A549 treated with GW870086 at 1 μM for 4 hours (cell line): ENCODE measurements at places on chromosomes 2 and 18. TPM values are rescaled to one million over a fixed set of nuclear protein-coding genes. Genes with fewer than 3 reads are reported as not detected.

The MAP3K19 gene
- not detected in 5 replicates for total RNA-seq

The GPR155 gene
- 0.19 to 0.28 TPM (median 0.25 TPM) in 4 of 5 replicates, not detected in the other for total RNA-seq

The GPR39 gene
- total RNA-seq: 7.2 to 9.0 TPM (median 8.1 TPM) in 5 replicates

The SOX11 gene
- total RNA-seq: not detected in 5 replicates

The APCDD1 gene
- total RNA-seq: not detected in 5 replicates

The ST8SIA5 gene
- total RNA-seq: 0.02 TPM in 1 of 5 replicates, not detected in the others

The ANKRD62 gene
- not detected in 5 replicates for total RNA-seq

The PARD3B gene
- total RNA-seq: 0.70 to 1.4 TPM (median 0.88 TPM) in 5 replicates

The SLC9A4 gene
- not detected in 5 replicates for total RNA-seq

The GDF7 gene
- total RNA-seq: 0.06 to 0.10 TPM (median 0.07 TPM) in 5 replicates

The CRIM1 gene
- 99.2 to 158 TPM (median 154 TPM) in 5 replicates for total RNA-seq

The CD8B2 gene
- total RNA-seq: not detected in 5 replicates

The MATN3 gene
- 11.4 to 19.0 TPM (median 17.5 TPM) in 5 replicates for total RNA-seq

The CROCC2 gene
- not detected in 5 replicates for total RNA-seq

The ELOA2 gene
- not detected in 5 replicates for total RNA-seq

The DLGAP1 gene
- total RNA-seq: not detected in 5 replicates

The LYG1 gene
- total RNA-seq: 0.93 to 2.2 TPM (median 1.6 TPM) in 5 replicates

The TRABD2A gene
- total RNA-seq: 8.4 to 13.6 TPM (median 13.4 TPM) in 5 replicates

The PRSS56 gene
- total RNA-seq: 0.09 to 0.16 TPM (median 0.11 TPM) in 5 replicates

The CEP192 gene
- 5.9 to 9.5 TPM (median 8.1 TPM) in 5 replicates for total RNA-seq

The OR6B2 gene
- not detected in 5 replicates for total RNA-seq

The NBEAL1 gene
- total RNA-seq: 3.6 to 5.7 TPM (median 4.4 TPM) in 5 replicates

The ZAP70 gene
- total RNA-seq: 0.08 TPM in 1 of 5 replicates, not detected in the others

The MPHOSPH10 gene
- total RNA-seq: 37.3 to 44.6 TPM (median 40.5 TPM) in 5 replicates

The LOXHD1 gene
- not detected in 5 replicates for total RNA-seq

The LOXL3 gene
- total RNA-seq: 0.21 to 0.64 TPM (median 0.37 TPM) in 5 replicates

The L3MBTL4 gene
- total RNA-seq: not detected in 5 replicates

The KIDINS220 gene
- 14.6 to 21.4 TPM (median 19.3 TPM) in 5 replicates for total RNA-seq

The CIAO1 gene
- 74.6 to 87.1 TPM (median 84.0 TPM) in 5 replicates for total RNA-seq

The CXCR1 gene
- not detected in 5 replicates for total RNA-seq

The RBKS gene
- 5.9 to 8.9 TPM (median 8.1 TPM) in 5 replicates for total RNA-seq

The CHRNG gene
- not detected in 5 replicates for total RNA-seq

The TXNDC2 gene
- total RNA-seq: 0.08 to 0.22 TPM (median 0.14 TPM) in 4 of 5 replicates, not detected in the other

The FMNL2 gene
- total RNA-seq: 26.3 to 38.5 TPM (median 32.2 TPM) in 5 replicates
